Activated T-cell treated with anti-CD3 and anti-CD28 coated beads, Interleukin-2, amount 50 U/mL, for 4 hours (primary cell): ENCODE measurements at places on chromosomes 6 and 20. TPM values are rescaled to one million over a fixed set of nuclear protein-coding genes. Genes with fewer than 3 reads are reported as not detected.

DNA sequence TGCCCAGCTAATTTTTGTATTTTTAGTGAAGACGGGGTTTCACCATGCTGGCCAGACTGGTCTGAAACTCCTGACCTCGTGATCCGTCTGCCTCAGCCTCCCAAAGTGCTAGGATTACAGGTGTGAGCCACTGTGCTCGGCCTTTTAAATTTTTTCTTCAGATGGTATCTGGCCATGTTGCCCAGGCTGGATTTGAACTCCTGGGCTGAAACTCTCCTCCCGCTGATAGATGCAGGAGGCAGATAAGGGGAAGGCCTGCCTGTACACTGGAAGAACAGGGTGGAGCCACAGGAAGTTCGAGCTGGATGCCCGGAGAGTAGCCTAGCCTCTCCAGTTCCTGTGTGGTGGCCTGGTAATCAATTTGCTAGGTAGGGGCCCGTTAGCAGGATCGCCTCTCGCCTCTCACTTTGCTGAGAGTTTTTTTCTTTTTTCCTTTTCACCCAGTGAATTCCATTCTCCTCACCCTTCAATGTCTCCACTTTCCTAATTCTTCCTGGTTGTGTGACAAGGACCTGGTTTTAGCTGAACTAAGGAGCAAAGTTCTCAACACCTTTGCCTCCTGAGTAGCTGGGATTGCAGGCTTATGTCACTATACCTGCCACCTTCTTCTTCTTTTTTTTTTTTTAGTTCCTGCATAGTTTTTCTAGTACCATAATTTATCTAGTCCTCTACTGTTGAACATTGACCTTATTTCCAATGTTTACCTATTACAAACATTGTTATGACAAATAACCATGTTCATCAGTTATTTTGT lies 19.4 kb upstream of the ITCH start:
- DNase-seq: no peak

- no peak for DNase-seq
Observed at GRCh38 chr6:119720160-119720559, 370.6 kb upstream of the MAN1A1 start.

DNA sequence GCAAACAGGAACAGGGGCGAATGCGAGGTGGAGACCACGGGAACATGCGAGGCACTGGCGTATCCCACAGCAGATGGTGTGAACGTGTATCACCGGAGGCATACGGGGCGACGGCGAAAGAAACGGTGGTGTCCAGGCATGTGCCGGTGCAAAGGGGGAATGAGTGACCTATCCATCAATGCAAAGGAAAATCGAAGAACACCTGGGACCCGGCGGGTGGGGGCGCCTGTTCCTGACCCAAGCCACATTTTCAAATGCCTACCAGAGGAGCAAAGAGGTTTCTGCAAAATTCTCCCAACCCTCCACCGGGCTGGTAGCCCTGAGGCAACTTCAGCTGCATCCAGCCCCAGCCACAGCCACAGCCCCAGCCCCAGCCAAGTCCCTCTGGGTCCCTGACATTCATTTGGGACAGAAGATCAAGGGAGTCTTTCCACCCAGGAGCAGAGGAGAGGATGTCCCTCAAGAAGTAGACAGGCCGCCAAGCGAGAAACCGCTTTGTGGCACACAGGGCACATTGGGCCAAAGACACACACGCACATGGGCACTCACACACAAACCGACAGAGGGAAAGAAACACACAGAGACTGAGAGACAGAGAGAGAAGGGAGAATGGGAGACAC lies 164.0 kb upstream of the ZNF337 start:
- DNase-seq: no peak

BPIFB1 gene
- not detected for total RNA-seq

TRDN gene
- total RNA-seq: not detected
